NCI-H1092 treated with DMSO at 0.1 percent for 48 hours (cell line): ENCODE measurements at places on chromosomes 1 and 21.

DNA sequence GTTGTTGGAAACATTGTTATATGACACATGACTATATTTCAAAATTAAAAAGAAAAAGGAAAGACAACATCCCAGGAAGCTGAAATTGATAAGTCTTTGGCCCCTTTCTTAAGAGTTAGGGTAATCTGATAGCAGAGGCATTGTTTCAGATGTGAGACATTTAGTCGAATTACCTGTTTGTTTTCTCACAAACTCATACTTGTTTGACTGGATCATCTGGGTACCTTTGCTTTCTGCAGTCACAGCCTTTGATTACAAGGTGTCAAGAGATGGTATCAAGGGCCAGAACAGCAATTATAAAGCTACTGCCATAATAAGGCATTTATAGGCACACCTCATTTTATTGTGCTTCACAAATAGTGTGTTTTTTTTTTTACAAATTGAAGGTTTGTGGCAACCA lies 136.3 kb downstream of the DUSP10 start:
- no peak for DNase-seq

GRCh38 chr1:229953736-229954326 lies 113.2 kb upstream of the GALNT2 start:
- no peak for DNase-seq

DNA sequence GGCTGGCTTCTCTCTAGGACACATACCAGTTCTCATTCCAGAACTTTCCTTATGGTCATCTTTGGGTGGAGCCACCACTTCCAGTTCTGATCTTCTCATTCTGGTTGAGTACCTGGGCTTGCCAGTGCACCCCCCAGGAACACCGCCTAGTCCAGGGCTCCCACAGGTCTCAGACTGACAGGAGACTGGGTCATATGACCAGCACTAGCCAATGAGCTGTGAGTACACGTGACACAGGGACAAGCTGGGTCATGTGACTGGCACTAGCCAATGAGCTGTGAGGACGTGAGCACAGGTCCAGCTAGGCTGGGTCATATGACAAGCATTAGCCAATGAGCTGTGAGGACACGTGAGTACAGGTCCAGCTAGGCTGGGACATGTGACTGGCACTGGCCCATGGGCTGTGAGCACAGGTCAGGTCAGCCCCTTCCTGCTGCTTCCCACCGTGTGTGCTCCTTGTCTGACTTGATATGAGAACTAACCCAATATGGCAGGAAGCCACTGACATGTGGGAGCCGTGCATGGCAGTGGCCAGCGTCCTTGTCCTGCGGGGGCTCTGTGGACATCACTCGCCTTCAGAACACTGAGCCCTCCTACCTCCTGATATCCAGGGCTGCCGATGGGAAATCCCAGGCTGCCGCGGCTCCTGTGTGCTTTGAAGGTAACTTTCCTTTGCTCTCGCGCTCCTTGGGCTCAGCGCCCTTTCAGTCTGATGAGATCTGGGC lies 22.7 kb downstream of the KRTAP10-1 start:
- no peak for DNase-seq

DNA sequence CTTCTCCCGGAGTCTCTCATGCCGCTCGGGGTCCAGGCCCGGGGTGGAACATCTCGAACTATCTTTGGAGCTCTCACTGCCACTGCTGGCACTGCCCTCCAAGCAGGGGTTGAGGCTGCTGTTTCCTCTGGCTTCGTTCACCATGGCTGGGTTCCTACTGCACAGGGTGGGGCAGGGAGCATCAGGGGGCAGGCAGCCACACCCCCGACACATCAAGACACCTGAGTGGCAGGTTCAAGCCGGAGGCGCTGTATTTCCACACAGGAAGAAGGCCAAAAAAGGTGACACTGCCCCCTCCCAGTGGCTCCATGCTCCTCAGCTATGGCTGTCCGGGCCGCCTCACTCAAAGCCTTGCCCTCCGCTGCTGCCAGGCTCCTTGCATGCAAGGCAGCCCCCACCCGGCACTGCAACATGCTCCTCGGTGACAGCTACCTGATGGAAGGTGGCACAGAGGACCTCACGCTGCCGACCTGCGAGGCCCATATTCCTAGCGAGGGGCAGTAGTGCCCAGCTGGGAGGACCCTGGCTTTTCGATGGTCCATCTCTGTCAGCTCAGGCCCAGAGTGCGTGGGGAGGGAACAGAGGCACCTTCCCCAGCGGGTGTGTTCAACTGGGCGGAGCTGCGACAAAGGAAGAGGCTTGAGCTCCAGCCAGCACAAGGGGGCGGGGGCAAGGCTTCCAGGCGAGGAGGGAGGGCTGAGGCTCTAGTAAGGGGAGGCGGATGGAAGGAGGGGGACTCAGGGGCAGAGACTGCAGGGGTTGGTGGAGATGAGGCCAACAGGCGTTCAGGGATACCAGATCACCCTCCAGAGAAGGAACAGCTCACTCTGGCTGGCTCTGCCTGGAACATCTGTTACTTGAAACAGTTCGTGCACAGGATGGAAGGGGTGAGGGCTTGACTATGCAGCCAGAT lies 2.5 kb downstream of the MTHFR start:
- no peak for DNase-seq

DNA sequence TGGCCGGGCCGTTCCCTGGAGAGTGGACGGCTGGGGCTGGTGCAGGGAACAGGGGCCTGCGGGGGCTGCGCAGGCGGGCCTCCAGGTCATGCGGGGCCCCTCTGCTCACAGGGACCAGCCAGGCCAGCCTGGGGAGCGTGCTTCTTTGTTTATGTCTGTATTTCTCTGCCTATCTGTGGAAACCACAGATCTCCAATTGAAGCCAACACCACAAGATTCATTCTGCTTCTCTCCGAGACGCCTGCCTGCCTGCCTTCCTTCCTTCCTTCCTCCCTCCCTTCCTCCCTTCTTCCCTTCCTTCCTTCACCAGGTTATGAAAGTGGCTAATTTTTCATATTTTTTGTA lies 39.9 kb upstream of the HMGN1 start:
- DNase-seq, result no peak

DNA sequence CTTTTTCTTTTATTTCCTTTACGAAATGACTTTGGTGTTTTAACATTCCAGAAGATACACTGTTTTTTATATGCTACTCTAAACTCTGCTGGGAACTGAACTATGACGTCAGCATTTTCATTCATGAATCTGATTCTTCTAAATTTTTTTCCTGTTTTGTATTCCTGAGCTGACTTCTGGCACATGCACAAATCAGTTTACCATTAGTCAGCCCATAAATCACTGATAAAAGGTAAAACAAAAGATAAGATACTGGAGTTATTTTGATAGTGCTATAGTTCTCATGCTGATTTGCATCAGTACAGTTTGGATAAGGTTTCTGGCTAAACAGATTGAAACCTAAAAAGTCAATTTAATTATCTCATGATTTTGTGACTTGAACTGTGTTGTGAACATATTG lies 10.4 kb downstream of the CAMTA1 start:
- no peak for DNase-seq
